Germinal center (tissue), 1 donor: ENCODE measurements at places on chromosomes 1 and 21.

GRCh38 chr1:81252471-81253151 is 548.1 kb upstream of the ADGRL2 start:
- DNase-seq: no peak

- no peak for DNase-seq
Observed at GRCh38 chr21:45441431-45442255, 36.7 kb downstream of the COL18A1 start.

DNA sequence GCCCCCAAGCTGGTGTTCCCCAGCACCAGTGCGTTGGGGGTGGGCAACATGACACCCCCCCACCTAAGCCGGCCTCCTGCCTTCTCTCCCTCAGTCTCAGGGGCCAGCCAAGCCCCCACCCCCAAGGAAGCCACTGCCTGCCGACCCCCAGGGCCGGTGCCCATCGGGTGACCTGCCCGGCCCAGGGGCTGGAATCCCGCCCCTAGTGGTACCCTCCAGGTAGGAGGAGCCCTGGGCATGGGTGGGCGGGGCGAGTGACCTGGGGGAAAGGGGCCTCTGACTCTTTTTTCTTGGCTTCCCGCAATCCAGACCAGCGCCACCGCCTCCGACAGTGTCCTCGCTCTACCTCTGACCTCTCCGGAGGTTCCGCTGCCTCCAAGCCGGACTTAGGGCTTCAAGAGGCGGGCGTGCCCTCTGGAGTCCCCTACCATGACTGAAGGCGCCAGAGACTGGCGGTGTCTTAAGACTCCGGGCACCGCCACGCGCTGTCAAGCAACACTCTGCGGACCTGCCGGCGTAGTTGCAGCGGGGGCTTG is 1.3 kb upstream of the EFNA4 start:
- no peak for DNase-seq

- DNase-seq: no peak
Observed at GRCh38 chr1:239389703-239390102, 3.3 kb downstream of the CHRM3 start.

GRCh38 chr1:30650038-30650967 is 73.1 kb downstream of the MATN1 start:
- DNase-seq: no peak

- DNase-seq: no peak
Observed at GRCh38 chr1:54324251-54325140, 81.7 kb downstream of the SSBP3 start.
